ENCODE measurements at places on chromosomes 1 and 21.

- DNase-seq = peak; percentile 31
Observed at GRCh38 chr1:13478692-13479091, 35.1 kb downstream of the LRRC38 start.

- no peak for DNase-seq
Observed at GRCh38 chr1:192357924-192358323, 41.1 kb downstream of the RGS21 start.

- DNase-seq = no peak
Observed at GRCh38 chr1:93155335-93155734, 24.9 kb downstream of the TMED5 start.

GRCh38 chr21:35005560-35006224 lies 43.4 kb downstream of the RUNX1 start:
- DNase-seq = no peak

DNA sequence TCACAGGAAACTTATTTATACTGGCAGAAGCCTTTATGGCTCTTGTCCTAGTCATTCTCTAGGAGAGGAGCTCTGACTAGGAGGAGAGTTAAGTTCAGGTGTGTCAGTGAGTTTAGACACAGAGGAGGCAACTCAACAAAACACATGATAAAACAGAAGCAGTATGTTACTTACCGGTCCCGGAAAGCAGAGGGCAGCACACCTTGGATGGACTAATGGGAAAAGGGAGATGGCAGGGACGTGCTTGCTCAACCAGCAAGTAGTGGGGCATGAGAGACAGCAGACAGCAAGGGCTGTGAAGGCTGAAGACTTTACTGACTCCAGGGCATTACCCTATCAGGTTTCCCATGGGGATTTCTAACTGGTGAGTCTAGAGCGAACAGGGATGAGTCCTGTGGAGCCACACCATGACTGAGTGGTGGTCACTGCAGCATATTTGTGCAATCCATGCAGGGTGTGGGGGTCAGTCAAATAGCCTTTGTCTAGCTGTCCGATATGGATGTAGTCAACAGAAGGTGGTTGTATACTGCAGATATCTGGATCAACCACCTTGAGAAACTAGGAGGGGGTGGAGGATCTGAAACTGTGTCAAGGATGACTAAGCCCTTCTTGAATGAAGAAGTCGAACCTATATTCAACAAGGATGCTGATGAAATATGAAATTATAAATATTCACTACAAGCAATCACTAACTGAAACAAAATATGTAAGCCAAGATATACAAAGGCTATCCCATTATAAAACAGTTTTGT lies 596.3 kb upstream of the CHRM3 start:
- peak; percentile 8 for DNase-seq

GRCh38 chr1:210448297-210448892 lies 119.7 kb downstream of the HHAT start:
- peak; percentile 89 for DNase-seq

- no peak for DNase-seq
Observed at GRCh38 chr1:33275195-33275594, 18.9 kb downstream of the ZNF362 start.

GRCh38 chr1:85060038-85060437 lies 11.7 kb upstream of the MCOLN3 start:
- DNase-seq = no peak

- no peak for DNase-seq
Observed at GRCh38 chr1:232627171-232627570, 2.8 kb downstream of the SIPA1L2 start.

- no peak for DNase-seq
Observed at GRCh38 chr1:210627755-210628154, 299.1 kb downstream of the HHAT start.

- DNase-seq = no peak
Observed at GRCh38 chr1:104125266-104125665, 375.6 kb downstream of the AMY1C start.

DNA sequence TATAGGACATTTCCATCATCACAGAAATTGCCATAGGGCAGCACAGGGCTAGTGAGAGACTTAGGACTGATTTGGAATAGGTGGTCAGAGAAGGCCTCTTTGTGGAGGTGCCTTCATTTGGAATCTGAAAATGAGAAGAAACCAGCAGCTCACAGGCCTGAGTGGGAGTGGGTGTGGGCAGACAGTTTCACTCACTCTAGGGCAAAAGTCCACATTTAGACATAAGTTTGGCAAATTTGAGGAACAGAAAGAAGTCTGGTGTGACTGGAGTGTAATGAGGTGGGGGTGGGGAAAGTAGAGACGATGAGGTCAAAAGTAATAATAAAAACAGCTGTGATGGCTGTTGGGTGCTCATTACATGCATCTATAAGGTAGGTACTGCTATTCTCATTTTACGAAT lies 22.4 kb upstream of the BCAR3 start:
- no peak for DNase-seq

- no peak for DNase-seq
Observed at GRCh38 chr1:14625572-14625971, 27.1 kb downstream of the KAZN start.

DNA sequence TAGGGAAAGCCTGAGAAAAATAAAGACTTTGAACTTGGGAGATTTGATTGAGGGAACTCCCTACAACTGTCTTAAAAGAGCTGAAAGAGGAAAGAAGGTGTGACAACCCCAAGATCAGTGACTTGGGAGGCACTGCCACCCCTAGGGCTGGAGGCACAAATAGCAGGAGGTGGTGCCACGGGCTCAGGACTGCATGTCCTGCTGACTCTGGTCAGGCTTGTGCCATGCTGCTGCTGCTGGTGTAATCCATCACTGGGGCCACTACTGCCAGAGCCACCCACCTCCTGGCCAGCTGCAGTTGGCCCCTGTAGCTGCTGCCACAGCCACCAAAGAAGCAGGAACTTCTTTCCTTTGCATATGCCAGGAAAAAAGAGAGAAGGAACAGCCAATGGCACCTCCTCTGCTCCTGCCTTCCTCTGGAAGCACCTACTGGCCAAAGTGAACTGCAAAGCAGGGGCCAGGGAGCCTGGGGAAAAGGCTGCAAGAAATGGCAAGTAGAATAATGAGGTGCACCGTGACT lies 730.3 kb downstream of the PTPRU start:
- DNase-seq = no peak

DNA sequence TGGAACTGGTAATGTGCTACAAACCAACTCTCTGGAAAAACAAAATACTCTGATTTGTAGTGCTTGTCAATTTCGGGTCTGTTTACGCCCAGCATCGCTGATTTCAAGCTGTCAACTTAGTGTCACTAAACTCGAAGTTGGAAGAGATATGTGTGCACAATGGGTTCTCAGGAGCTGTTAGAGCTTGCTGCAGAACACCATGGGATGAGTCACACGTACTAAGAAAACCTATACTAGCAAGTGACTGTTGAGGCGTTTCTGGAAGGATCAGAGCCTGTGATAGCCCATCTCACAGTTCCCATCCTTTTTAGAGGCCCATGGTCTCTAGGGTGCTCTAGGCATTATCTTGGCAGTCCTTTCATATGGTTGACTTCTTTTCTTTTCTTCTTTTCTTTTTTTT lies 14.3 kb downstream of the GMEB1 start:
- no peak for DNase-seq

GRCh38 chr1:114152508-114153260 lies 985 bp downstream of the SYT6 start:
- DNase-seq = peak; percentile 79

DNA sequence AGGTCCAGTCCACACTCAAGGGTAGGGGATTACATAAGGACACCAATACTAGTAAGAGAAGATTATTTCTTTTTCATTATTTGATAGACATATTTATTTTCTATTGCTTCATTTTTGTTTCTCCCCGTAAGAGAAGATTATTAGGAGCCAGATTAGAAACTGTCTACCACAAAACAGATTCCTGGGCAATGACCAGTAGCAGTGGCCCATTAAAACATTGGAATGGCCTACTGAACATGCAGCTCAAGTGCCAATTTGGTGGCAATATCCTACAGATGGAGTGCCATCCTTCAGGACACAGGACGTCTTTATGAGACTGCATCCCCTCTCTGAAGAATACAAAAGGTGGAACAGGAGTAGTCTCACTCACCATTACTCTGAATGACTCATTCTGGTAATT lies 34.0 kb upstream of the ARHGAP29 start:
- DNase-seq = no peak

GRCh38 chr1:85047144-85047471 lies 1.2 kb downstream of the MCOLN3 start:
- no peak for DNase-seq

DNA sequence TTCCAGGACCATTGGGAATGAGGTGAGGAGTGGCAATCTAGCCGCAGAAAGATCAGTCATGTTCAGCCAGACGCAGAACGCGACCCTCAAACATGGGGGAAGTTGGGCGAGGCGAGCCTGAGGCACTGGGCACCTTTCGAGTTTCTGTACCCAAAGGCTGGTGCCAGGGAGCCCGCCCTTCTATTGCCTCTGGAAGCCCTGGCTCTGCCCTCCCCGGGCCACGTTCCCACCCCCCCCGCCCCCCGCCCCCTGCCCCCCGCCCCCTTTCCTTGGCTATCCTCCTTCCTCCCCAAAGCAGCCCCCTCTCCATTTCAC lies 2.2 kb upstream of the ZBTB7B start:
- no peak for DNase-seq

DNA sequence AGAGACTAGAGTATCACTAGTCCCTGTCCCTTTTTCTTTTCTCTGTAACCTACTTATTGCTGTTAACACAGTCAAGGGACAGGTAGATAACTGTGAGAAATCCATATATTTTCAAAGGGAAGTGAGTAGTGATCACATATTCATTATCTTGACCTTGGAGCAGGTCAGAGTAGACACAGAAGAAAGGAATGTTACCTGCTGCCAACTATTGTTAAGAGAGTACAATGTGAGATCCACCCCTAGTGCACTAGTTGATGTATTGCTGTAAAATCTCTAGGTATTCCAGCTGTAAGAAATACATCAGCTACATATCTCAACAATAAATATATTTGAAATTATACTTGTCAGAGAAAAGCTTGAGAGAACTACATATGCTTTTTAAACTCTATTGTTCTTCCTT lies 68.7 kb upstream of the ADGRL2 start:
- no peak for DNase-seq

DNA sequence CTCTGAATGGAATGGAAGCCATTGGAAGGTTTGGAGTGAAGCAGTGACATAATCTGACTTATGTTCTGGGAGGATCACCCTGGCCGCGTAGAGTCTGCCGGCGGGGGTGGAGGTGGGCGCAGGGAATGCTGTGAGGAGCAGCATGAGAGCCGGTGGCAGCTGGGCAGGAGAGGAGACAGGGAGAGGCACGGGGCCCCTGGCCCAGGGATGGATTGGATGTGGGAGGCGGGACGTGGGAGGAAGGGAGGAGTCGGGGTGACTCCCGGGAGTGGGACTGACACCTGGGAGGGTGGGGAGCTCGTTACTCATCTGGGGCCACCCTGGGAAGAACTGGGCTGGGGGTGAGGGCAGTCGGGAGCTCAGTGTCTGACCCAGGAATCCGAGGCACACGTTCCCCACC lies 10.4 kb upstream of the KCNAB2 start:
- peak; percentile 46 for DNase-seq

GRCh38 chr1:227356620-227357146 lies 38.4 kb upstream of the CDC42BPA start:
- DNase-seq = no peak

DNA sequence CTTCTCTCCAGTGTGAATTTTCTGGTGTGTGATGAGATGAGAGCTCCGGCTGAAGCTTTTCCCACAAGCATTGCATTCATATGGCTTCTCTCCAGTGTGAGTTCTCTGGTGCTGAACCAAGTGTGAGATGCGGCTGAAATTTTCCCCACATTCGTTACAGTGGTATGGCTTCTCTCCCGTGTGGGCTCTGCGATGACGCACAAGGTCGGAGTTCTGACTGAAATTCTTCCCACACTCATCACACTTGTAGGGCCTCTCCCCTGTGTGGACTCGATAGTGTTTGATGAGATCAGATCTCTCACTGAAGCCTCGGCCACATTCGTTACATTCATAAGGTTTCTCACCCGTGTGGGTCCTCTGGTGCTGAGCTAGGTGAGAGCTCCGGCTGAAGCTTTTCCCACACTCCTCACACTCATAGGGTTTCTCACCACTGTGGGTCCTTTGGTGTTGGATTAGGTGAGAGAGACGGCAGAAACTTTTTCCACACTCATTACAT lies 7.4 kb downstream of the ZNF436 start:
- peak; percentile 28 for DNase-seq

DNA sequence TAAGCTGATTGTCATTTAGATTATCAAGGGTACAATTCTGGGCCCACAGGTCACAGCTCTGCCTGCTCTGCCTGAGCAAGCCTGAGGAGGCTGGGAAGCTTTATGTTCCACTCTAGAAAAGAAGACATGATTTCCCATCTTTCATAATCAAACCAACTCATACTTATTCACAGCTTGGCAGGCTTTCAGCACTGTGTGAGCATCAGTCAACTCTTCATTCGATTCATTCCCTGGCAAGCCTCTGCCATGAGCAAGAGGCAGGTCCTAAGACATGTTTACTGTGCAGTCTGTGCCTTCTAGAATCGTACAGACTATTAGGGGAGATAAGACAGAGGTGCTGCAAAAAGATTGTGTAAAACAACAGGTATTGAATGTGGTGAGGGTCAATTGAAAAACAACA lies 24.5 kb upstream of the KIRREL1 start:
- DNase-seq = no peak

DNA sequence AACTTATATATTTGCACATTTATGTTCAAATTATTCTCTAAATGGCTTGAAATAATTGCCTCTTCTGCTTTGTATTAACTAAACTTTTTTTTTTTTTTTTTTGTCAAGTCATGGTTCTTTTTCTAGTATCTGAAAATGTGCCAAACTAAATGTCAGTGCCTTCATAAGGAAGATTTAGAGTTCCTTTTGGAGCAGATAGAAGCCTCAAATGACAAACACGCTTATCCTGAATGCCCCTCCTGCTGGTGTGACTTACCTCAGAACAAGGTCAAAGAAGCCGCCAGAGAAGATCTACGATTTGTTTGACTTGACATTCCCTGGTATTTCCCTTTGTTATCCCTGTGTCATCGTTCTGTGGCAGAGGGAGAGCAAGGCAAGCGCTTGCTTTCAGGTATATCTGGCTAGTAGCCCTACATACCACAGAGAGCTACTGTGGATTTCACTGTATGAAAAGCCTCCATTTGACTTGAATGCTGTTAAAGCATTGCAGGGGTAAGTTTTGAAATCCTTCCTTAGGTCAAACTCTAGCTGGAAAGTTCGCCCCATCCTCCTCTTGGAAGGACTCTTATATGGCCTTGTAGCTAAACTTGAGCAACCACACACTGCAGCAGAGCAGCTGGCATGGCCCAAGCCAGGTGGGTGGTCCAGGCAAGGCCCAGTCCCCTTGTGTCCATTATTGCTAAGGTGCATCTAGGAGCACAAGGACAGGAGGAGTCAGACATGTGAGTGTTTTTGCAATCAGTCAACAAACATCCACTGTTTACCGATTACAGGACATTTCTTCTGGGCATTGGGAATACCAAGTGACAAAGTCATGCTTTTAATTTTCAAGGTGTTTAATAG lies 285.4 kb upstream of the USP25 start:
- no peak for DNase-seq
